ENCODE measurements at places on chromosomes 5 and 9.

DNA sequence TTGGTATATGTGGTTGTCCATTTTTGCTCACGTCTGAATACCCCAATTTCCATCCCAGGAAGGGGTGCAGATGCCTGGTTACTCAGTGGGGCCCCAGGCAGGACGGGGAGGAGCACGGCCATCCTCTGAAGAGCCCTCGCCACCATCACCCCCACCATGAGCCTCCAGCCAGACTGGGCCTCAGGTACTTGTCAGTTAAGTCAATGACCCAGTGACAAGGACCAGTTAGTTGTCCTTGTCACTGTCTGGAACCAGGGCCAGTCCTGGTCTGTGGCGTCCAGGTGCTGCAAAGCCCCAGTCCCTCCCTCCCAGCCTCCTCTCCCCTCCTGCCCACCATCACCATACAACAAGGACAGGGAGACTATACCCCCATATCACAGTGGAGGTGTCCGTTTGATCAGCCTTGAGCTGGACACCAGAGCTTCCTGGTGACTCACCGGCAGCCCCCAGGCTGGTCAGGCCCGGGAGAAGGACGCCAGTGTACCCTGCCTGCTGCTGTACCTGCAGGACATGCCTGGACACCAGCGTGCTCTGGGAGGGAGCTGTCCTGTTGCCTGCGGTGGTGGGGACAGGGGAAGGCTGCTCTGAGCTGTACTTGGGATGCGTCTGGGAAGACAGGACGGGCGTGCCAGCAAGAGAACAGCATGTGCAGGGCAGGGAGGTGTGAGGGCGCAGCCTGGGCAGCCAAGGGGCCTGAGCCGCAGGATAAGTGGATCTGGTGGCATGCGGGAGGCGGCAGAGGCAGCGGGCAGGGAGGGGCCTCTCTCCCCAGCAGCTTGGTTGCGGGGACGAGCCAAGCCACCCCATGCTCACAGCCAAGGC, 32.6 kb upstream of the TTLL11 start:
- DNase-seq, result no peak

- no peak for DNase-seq
Measured at GRCh38 chr9:130518943-130519799, 60.2 kb upstream of the FUBP3 start.

DNA sequence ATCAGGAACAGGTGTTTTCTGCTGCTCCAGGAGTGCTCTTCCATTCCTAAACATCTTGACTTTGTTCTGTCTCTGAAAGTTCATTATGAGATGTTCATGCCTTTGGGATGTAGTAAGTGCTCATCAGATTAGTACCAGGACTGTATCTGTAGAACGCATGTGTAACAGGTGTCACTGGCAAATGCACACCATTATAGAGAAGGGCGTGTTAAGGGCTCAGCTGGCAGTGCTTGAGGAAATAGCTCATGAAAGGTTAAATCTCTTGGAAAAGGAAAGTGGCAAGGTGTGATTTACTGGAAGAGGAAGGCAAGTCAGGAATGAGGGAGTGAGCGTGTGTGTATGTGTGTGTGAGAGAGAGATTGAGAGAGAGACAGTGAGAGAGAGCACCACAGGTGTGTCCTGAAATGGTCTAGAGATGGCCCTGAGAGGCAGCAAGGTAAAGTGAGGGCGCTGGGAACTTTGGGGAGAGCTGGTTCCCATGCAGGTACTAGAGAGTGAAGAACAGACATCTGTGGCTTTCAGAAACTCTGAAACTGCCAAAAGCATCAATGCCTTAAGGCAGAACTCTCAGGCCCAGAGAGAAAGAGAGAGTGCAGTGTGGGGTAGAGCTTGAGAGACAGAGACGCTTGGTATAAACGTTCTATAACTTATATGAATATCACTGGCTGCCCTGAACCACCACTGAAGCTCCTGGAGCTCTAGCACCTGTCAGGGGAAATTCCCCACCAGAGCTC, 13.7 kb upstream of the CXCL14 start:
- DNase-seq, result no peak

GRCh38 chr9:104286799-104287198, 192.7 kb downstream of the SMC2 start:
- DNase-seq, result no peak

DNA sequence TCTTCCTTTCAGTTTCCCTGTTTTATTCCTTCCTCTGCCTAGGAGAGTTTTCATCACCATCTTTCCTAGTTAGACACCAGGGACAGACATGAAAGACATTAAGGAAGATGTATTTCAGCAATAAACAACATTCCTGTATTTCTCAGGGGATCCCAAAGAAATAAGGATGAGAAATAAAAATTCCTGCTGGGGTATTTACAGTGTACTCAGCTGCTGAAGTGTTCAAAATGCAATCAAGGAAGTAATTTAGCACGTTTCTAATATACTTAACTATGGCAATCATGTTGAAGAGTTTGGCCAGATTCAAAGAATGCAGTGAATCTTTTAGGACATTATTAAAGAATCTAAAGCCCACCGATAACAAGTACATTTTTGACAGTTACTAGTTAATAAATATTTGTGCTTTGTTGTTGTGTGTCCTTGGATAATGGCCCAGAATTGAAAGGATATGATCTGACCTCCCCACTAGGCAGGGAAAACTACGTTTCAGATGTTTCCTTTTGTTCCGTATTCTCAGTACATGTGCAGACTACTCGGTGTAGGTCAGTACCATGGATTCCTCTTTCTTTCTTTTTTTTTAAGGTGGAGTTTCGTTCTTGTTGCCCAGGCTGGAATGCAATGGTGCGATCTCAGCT, 46.8 kb downstream of the INIP start:
- DNase-seq, result no peak

GRCh38 chr9:109110329-109111021, 9.3 kb downstream of the TMEM245 start:
- peak; percentile 70 for DNase-seq

DNA sequence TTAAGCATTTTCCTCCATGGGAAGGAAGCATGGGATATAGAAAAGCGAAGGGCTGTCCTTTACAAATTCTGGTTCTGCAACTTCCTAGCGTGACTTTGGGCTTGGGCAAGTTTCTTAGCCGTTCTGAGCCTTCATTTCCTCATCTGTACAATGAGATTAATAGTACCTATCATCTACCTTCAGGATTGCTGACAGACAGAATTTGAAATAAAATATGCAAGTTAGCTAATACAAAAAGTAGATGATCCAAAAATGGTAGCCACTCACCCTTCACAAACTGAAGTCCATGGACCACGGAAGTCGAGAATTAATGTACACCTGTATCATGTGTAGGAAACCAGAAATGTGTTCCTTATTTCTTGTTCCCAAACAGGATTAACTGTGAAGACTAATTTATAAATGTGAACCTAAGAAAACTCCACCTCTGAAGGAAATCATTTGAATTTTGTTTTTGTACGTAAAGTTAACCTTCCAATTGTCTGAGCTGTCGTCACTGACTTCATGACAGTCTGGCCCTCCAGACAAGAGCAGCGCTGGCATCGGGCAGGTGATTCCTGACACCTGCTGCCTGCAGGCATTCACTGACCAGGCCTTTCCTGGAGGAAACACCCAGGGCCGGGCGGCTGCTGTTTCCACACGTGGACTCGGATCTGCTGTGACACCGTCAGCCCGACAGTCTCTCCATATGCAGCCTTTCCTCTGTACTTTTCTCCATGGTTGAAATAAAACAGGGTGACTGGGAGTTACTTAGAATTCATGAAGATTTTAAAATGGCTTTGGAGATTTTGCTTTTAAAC, 63.4 kb downstream of the PSMB7 start:
- DNase-seq, result no peak

GRCh38 chr5:146130440-146131045, 25.2 kb upstream of the PLAC8L1 start:
- DNase-seq, result peak; percentile 25
